ENCODE measurements at places on chromosomes 2 and 18. TPM values are rescaled to one million over a fixed set of nuclear protein-coding genes. Genes with fewer than 3 reads are reported as not detected.
A peak's percentile ranks its signal among the peaks of the same experiment; 100 is the strongest.

GRCh38 chr2:35857498-35857897, 498.1 kb upstream of the CRIM1 start:
- DNase-seq, result no peak

DNA sequence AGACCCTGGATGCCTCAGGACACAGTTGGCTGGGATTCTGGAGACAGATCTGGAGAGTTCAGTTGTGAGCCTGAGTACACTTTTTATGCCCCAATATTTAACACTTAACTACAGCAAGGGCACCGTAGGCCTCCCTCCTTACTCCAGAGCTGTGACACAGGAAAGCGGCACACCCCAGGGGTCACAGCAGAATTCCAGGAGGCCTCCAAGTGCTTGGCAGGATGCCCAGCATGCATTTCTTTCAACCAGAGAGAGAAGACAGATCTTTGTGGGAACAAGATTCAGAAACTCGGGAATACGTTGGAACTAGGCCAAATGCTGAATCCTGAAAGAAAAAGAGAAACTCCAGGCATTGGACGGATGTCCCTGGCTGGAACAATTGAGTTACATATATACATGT, 199.2 kb upstream of the NT5C1B start:
- no peak for DNase-seq

GRCh38 chr18:35512761-35513160, 15.0 kb upstream of the INO80C start:
- DNase-seq, result no peak

- DNase-seq, result no peak
Measured at GRCh38 chr2:100186126-100186525, 43.7 kb upstream of the AFF3 start.

DNA sequence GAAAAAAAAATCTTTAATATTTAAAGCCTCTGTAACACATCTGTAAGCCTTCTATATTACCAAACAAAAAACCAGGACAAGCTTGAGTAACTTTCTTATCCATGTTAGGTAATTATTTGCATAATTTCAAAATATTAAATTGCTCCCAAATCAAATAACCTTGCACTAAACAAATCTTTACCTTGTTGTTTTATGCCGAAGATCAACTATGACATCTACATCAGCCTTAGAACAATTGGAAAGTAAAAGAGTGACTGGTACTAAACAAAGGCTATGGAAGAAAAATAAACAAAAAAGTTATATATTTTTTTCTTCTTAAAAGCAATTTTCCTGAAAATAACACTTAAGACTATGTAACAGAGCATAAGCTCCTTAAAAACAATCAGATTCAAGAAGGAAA, 71.2 kb upstream of the SLC25A52 start:
- DNase-seq, result no peak

- no peak for DNase-seq
Measured at GRCh38 chr2:8094526-8094925, 587.3 kb upstream of the ID2 start.

DNA sequence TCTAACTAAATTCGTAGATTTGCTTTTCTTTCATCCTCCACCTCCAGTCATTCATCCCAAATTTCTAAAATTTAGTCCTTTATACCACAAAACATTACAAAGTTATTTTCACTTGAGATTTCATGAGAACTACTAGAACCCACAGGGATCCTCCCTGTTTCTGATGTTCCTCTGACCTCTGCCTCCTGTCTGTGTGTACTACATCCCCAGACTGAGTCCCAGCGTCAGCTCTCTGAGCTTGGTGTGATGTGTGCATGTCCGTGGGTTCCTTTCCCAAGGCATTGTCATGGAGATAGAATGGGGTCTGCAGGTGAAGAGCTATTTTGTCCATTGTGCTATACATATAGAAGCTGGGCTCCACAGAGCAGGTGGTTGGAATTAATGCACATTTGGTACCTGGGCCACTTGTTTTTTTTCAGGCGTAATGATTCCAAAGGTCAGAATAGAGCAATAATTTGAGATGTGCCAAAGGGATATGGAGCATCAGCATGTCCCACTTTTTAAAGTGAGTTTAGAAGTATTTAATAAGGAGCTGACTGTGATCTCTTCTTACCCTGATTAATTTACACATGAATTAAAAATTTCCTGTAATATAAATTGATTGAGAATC, 151.2 kb upstream of the BOD1L2 start:
- DNase-seq, result no peak

DNA sequence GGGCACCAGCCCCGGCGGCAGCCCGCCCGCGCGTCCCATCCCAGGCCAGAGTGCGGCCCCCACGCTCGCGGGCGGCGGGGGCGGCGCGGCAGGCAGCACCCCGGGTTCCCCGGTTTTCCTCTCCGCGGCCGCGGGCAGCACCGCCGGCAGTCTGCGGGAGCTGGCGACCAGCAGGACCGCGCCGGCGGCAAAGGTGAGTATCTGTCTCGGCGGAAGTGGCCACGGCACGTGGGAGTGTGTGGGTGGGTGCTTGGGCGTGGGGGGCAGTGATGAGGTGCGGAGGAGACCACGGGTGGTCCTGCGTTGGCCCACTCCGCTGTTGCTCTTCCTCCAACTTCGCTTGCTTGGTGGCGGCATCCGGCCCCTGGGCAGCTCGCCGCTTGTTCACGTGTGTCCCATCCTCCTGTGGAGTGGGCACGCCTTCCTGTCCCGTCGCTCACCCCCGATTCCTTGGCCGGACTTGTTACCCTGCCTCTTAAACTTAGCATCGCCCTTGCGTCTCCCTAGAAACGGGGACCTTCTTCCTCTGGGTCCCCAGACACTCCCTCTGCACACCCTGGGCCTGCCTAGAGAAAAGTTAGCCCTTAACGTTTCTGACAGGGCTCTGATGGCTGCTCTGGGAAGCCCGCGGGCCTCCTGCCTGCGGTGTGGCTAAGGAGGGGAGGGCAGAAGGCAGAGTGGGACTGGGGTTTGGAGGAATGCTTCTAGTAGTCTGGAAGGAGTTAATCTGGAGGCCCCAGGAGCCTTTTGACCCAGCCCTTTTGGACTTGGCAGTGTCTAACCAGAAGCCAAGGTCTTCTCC, 1.1 kb downstream of the SH3RF3 start:
- no peak for DNase-seq

DNA sequence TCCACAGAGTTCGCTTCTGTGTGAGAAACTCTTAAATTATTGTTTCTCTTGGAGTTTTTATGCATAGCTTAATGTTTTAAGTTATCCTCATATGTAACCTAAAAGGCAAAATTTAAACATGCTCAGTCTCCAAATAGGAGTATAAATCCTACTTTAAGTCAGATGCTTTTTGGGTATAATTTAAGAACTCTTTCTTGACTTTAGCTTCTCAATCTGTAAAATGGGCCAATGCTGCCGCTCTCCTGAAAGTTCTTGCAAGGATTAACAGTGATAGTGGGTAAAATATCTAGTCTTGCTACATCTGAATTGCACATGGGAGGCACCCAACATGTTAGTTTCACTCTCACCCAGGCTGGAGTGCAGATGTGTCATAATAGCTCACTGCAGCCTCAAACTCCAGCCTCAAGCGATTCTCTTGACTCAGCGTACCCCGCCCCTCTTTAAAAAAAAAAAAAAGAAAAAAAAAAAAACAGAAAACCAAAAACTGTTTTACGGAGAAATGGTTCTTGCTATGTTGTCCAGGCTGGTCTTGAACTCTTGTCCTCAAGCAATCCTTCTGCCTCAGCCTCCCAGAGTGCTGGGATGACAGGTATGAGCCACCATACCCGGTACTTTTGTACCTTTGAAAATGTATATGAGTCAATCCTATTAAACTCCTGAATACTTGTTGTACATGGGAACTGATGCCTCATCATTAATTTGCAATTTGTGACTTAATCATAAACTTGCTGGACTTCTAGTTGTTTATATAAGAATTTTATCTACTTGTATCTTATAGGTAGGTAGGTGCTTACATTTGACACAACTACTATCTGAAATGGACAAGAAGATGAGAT, 1.8 kb downstream of the FBXO48 start:
- DNase-seq, result peak; percentile 27

- peak; percentile 81 for DNase-seq
Measured at GRCh38 chr18:712401-713134, at the start of gene ENOSF1. Gene ENOSF1, minus strand, starts transcription at chr18:712630. Its CDS starts 43 bp downstream, at chr18:712587.

DNA sequence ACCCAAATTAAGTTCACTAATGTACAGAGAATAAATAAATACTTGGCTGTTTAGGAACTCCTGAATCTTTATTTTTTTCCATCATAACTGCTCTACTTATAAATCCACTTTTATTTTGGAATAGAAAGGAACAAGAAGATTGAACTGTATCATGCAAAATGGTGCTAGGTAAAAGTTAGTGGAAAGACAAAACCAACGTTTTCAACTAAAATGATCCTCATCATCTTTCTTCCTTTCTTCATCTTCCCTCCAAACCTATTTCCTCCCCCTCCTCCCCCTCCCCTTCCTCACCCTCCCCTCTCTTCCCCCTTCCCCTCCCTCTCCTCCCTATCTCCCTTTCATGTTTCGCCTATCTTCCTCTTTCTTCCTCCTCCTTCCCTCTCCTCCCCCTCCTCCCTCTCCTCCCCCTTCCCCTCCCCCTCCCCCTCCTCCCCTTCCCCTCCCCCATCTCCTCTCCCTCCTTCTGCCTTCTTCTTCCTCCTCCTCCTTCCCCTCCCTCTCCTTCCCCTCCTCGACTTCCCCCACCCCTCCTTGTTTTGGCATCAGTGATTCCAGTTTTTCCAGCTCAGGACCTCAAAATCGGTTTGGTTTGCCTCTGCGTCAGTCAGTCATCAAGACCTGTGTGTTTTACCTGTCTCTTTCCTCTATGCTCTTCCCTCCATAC, 5.1 kb downstream of the KLHL23 start:
- no peak for DNase-seq

GRCh38 chr2:213261237-213261636, 23.0 kb upstream of the SPAG16 start:
- DNase-seq, result no peak

GRCh38 chr2:40034198-40034597, 255.1 kb upstream of the THUMPD2 start:
- DNase-seq, result no peak

GRCh38 chr18:13868501-13869271, 44.7 kb downstream of the MC5R start:
- no peak for DNase-seq

DNA sequence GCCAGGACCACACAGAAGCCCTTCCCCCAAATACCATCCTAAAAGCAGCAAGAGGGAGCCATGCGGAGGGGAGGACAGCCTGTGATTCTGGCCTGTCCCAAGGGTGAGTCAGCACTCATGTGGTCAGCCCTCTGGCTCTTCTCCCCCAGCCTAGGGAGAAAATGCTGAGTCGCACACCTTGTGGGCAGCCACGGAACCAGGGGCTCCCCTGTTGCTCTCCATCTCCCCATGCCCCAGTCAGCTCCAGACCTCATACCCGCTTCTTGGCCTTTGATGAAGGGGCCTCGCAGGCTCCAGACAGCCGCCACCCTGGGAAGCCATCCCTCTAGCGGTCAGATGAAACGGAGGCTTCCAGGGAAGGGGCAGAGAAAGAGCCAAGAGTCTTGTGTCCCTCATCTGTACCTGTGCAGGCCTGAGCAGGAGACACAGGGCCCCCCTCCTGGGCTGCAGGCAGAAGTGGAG, 181.3 kb upstream of the SIX2 start:
- DNase-seq, result no peak

DNA sequence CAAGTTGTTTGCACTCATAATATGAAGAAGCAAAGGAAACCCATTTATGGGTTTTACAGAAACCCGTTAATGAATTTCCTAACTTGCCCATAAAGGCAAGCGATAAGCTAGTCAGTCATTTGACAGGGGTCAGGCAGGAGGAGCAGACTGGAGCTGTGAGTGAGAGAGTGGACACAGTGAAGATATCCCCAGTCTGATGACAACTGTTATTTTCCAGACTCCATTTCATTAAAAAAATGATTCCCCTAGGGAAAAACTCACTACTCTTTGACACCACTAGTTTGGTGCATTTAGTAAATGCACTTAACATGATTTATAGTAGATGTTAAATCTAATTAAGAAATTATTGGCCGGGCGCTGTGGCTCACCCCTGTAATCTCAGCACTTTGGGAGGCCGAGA, 80.8 kb downstream of the TGIF1 start:
- no peak for DNase-seq

DNA sequence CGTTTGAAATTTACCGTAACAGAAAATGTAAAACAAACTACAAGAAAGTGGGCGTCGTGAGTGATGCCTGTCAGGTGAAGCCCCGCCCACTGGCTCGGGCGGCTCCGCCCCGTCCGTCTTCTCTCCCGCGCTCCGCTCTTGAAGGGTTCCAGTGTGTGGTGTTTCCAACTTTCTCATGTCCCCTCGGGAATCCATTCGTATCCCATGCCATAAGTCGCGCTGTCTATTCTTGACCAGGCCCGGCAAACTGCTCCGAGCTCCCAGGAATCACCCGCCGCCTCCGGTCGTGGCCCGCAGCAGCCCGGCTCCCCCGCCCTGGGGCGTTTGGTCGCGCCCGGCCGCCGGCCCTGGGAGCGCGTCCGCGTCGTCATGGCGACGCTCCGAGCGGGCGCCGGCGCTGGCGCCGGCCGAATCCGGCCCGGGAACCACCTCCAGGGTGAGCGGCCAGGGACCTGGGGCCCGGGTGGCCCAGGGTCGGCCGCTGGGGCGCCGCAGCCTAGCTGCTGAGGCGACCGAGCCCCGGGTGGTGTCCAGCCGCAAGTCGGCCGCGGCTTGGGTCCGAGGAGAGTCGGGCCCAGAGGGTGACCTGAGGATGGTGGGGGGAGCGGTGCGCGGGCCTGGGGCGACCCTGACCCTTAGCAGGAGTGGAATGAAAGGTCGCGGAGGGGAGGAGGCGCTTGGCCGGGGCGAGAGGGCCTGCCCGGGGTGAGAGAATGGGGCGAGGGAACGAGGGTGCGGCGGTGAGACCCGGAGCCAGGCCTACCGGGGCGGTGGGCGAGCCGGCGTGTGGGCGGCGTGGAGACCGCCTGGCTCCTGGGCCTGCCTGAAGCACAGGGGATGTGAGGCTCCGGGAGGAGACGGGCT, at the start of gene CFAP221:
CFAP221 (plus strand) TSS at position 375 of the 864 bp plus-strand sequence. CDS start 1,683 bp downstream, outside the sequence.
- peak; percentile 9 for DNase-seq

Gene ANO7
- total RNA-seq, result 0.63 TPM

Gene GALNT5
- total RNA-seq, result 0.15 TPM

Gene EFR3B
- 0.54 TPM for total RNA-seq

Gene DIPK1C
- total RNA-seq, result not detected

Gene UGT1A5
- total RNA-seq, result not detected

Gene ACMSD
- not detected for total RNA-seq

Gene IL36B
- not detected for total RNA-seq

Gene CCDC141
- 0.58 TPM for total RNA-seq

Gene RUFY4
- total RNA-seq, result 0.38 TPM

Gene OR6B3
- not detected for total RNA-seq

Gene EIF4E2
- total RNA-seq, result 76.9 TPM

Gene NOTO
- not detected for total RNA-seq

Gene DYNC1I2
- total RNA-seq, result 41.1 TPM

Gene TFCP2L1
- total RNA-seq, result 0.03 TPM

Gene RTN4
- total RNA-seq, result 75.9 TPM

Gene PARD6G
- total RNA-seq, result not detected
